ENCODE measurements at places on chromosomes 3 and 15.

- no peak for DNase-seq
Observed at GRCh38 chr3:197376020-197376419, 77.6 kb upstream of the DLG1 start.

DNA sequence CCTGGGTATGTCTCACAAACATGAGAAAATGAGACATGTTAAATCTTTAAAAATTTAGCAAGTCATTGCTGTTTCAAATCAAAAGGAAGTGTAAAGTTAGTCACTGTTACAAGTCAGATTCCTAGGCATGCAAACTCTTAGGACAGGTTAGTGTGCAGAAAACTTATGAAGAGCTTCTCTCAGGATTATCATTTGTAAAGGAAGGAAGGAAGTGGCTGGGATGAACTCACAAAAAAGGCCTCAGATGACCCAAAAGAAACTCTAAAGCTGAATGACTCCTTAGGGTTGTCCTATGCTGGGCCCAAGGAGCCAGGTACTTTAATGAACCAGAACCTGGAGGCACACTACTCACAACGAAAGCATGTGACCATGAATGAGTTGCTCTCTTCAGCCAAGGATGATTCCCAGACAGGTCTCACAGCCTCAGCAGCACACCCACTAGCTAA lies 25.0 kb downstream of the MSL2 start:
- no peak for DNase-seq

DNA sequence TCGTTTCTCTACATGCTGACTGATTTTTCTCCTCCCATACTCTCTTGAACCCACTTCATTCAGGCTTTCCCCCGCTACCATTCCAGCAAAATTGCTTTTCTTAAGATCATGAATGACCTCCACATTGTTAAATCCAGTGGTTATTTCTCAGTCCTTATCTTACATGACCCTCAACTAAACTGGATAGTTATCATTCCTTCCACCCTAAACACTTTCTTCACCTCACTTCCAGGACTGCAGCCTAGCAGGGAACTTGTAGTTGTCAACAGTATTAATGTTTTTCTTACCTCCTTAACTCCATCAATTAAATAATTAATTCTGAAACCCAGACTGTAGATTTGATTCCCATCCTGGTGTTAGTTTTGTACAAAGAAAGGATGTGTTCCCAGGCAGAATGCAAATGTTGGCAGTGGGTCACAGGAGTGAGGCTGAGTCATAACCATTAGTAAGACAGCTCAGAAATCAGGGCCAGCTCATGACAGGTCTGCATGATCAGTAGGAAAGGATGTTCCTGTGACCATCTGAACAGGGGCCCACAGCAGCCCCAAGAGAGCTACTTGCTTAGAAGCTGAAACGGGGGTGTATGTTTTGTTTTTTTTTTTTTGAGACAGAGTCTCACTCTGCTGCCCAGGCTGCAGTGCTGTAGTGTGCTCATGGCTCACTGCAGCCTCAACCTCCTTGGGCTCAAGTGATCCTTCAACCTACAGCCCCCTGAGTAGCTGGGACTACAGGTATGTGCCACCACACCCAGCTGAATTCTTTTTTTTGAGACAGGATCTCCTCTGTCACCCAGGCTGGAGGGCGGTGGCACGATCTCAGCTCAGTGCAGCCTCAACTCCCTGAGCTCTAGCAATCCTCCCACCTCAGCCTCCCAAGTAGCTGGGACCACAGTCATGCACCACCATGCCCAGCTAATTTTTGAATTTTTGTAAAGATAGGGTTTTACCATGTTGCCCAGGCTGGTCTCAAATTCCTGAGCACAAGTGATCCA lies 9.1 kb downstream of the BCL2L10 start:
- no peak for DNase-seq

- DNase-seq = no peak
Observed at GRCh38 chr3:40258555-40258954, 51.0 kb upstream of the EIF1B start.

DNA sequence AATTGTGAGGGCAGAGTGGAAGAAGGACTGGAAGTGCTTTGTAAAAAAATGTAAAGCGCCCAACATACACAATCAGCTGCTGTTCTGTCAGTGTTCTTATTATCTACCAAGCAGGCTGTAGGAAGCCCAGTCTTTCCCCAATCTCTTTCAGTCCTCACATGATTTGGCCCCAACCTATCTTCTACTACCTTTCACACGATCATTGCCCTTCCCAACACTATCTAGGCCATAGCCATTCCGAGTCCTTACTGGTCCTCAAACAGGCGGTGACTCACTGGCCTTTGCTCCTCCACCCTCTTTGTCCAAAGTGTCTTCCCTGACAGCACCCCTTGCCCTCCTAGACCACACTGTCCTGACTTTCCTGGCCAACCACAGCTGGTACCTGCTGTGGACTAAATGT lies 861 bp upstream of the RFT1 start:
- DNase-seq = no peak

DNA sequence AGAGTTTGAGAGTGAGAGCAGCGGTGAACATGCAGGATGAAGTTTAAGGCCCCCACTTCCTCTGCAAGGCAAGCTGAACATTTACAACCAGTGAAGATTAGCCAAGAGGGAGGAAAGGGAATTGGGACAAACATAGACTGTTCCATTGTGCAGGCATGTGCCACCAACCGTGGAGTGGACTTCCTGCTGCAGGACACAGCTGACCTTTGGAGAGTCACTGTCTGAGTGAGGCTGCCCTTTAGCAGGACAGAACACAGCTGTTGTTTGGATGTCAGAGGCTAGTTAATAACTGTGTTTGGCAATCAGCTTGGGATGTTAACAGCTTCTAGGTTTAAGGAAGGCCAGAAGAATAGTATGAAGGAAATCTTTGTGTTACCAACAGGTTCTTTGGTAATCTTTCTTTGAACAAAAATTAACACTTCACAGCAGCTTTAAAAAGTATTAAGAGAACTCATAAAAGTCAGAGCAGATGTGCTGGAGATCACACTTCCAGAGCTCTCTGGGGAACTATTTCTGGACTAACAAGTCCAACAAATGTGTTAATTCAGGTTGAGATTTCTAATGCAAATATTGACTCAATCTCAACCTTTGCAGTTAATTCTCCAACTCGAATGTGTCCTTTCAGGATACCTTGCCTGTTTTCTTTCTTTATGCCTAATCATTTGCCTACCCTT lies 31.4 kb downstream of the CTDSPL start:
- no peak for DNase-seq

Measured in T-helper 22 cell (primary cell).